Naive B cell (primary cell): ENCODE measurements at places on chromosomes 6 and 20.
A peak's percentile ranks its signal among the peaks of the same experiment; 100 is the strongest.

- no peak for DNase-seq
These were observed 8.7 kb upstream of the OSER1 start for GRCh38 chr20:44219170-44219730.

- DNase-seq = no peak
These were observed 198.5 kb downstream of the TBXT start for GRCh38 chr6:165969184-165969583.

DNA sequence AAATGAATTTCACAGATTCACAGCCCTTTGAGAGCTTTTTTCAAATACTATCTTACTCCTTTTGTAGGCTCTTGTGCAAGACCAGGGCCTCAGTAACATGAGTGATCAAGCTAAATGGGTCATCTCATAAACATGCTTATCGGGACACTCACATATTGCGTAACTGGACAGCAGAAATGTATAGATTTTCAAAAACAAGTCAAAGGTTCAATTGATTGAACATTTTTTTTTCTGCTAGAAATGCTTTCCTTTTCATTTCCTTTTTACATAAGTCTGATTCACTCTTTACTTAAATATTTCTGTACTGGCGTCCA, 8.7 kb upstream of the SALL4 start:
- DNase-seq = no peak

GRCh38 chr6:105992315-105992961, 93.7 kb upstream of the PRDM1 start:
- DNase-seq = peak; percentile 90

- no peak for DNase-seq
These were observed 266.0 kb upstream of the SOX4 start for GRCh38 chr6:21327326-21328112.

- peak; percentile 46 for DNase-seq
These were observed 288.3 kb downstream of the NRN1 start for GRCh38 chr6:5718231-5718947.

DNA sequence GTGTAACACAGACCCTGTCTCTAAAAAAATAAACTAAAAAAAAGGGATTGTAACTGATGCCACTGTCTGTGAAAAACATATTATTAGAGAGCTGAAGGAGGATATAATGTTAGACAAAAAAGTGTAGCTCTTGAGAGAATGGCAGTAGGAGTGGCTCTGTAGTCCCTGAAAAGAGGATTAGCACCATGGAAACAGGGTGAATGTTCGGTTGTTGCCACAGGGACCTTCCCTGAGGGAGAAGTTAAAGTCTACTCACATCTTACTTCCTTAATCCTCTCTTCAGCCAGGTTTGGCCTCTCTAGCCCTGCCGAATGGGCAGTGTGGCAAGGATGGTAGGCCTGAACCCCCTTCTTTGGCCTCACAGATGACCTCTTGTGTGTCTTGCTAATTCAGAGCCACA, 12.1 kb downstream of the SCAND1 start:
- DNase-seq = no peak

DNA sequence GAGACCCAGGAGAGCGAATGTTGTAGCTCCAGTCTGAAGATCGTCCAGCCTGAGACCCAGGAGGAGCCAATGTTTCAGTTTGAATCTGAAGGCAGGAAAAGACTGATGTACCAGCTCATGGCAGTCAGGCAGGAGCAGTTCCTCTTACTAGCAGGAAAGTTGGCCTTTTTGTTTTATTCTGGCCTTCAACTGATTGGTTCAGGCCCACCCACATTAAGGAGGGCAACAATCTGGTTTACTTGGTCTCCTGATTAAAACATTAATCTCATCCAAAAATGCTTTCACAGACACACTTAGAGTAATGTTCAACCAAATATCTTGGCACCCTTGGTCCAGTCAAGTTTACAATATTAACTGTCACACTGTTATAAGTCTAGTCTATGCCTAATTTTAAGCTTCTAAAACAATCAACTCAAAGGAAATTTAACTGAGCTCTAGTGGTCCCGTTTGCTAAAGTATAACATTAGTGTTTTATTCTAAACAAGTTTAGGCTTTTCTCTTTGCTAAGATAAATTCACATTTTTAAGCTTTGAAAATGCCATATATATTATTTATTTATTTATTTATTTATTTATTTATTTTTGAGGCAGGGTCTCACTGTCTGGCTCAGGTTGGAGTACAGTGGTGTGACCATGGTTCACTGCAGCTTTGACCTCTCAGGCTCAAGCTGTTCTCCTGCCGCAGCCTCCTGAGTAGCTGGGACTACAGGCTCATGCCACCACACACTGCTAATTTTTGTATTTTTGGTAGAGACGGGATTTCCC, 275.5 kb upstream of the SLC35B3 start:
- DNase-seq = no peak

- no peak for DNase-seq
These were observed 139.7 kb downstream of the CDC5L start for GRCh38 chr6:44527181-44527580.

DNA sequence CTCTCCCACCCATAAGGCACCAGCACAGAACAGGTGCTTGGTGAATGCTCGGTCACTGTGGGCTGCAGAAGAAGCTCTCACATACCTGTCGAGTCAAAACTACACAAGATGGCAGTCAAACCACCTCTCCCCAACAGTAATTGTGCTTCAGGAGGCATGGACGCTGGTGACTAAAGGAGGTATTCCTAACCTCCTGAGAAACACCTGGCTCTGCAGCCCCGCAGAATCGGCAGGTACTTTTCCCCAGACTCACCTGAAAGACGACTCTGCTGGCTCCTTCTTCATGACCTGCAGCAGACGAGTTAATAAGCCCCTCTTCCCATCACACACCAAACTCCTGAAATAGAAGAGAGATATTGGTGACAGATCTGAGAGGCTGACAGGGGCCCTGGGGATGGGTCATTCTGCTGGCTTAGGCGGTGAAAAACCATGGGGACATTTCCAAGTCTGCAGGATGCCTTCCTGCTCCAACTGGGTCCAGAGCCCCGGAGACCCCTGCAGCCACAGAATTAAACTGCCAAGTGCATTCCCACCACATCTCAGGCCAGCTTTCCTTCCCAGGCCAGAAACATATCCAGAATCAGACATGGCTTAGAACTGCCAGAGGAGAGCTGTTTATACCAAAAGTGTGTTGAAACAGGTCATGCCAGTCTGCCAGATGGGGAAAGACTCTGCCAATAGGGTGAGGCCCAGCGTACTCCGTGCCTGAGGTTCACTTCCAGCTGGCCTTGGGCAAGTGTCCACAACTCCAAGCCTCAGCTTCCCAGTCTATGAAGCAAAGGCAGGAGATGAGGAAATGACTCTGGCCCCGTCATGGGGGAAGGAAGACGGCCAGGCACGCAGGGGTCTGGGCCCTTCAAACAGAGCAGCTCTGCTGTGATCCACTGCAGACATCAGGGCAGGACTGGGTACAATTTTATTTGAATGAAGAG, 53.0 kb downstream of the MYH7B start:
- DNase-seq = no peak

- no peak for DNase-seq
These were observed 294.8 kb downstream of the PTPRK start for GRCh38 chr6:128225612-128226011.

GRCh38 chr6:43878823-43879495, 108.9 kb downstream of the VEGFA start:
- DNase-seq = no peak

GRCh38 chr6:19731282-19731681, 105.9 kb upstream of the ID4 start:
- no peak for DNase-seq

- no peak for DNase-seq
These were observed 14.9 kb upstream of the CCN5 start for GRCh38 chr20:44700306-44700705.

DNA sequence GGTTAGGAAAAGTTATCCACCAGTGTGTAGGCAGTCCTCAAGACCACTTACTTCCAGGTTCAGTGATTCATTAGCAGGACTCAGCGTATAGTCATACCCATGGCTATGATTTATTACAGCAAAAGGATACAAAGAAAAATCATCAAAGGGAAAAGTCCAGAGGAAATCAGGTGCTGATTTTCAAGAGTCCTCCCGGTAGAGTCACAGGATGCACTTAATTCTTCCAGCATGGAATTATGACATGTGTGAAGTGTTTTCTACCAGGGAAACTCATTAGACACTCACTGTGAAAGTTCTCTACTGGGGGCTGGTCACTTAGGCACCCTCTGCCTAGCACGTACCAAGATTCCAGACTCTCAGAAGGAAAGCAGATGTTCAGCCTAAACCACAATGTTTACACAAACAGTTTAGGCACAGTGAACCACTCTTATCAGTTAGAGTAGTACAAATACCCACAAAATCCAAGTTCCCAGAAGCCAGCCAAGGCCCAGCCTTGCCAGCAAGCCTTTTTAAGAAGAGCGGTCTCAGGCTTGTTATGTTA, 10.2 kb downstream of the WFDC3 start:
- DNase-seq = no peak

DNA sequence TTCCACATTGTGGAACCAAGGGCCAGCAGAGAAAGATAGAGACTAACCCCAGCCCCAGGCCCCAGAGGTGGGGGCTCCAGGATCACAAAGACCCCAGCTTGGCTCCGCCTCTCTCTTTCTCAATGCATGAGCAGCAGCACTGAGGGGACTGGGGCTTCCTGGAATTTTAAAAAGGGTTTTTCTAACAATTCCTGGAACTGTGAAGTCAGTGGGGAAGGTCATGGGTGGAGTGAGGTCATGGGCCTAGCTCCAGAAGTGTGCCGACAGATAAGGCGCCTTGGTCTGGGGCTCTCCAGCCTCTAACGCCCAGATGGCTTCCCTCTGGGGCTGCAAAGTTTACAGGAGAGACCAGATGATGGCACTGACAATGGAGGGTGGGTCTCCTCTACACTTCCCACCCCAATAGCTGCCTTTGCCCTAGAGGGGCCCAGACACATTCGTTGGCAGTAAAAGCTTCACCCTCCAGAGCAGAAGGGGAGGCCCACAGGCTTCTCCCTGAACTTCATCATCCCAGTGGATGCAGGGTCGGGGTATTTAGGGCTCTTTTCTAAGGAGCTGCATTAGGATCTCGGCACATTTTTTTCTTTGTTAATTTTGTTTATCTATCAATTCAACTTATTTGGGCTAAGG, 46.9 kb upstream of the CD93 start:
- no peak for DNase-seq

DNA sequence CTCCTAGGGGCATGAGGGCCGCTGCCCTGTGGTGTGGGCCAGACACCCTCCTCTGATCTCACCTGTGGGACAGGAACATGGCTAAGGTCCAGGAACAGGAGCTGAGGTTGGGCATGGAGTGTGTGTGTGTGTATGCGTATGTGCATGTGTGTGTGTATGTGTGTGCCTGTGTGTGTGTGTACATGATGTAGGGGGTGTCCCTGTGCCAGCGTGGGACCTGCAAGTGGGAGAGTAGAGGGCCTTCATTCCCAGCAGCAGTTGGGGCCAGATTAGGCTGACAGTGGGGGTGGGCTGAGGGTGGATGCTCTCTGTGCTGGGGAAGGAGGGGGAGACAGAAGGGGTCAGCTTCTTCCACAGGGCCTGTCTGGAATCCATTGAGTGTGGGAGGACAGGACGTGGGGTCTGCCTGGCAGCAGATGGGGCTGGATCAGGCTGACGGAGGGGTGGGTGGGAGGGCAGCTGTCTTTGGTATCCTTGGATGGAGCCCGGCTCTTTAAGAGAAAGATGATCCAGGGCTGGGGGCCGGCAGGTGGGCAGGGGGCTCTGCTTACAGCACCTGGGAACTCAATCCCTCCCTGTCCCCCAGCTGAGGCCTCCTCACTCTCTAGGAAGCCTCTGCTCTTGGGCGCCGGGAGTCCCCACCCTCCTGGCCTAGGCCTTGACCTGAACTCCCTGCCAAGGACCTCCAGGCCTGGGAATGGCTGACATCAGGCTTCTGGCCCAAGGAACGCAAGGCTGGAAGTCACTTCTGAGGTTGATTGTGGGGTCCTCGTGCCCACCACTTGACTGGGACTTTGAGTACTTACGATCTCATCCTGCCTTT, 44.0 kb downstream of the SPDEF start:
- DNase-seq = no peak

- no peak for DNase-seq
These were observed 62.2 kb downstream of the ARFGEF2 start for GRCh38 chr20:48983423-48984400.

DNA sequence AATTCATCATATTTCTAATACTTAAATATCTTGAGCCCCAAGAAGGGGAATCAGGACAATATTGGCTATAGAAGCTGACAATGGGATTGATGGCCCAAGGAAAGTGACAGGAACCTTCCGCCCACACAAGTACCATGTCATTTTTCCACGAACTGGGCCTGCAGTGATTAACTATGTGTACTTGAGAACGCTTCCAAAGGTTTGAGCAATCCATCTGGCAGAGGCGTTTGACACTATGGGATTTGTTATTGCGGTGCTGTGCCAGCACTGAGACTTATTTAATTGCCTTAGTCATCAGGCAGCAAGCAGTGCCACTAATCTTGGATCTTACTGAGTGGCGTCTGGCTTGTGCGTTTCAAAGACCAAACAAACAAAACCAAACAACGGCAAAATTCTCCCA, 135.6 kb upstream of the UST start:
- no peak for DNase-seq

- no peak for DNase-seq
These were observed 193.0 kb upstream of the SGK1 start for GRCh38 chr6:134510920-134511319.

- no peak for DNase-seq
These were observed 29.6 kb downstream of the SPATA2 start for GRCh38 chr20:49885558-49886332.

- DNase-seq = no peak
These were observed 96.9 kb upstream of the ADTRP start for GRCh38 chr6:11875325-11876109.

GRCh38 chr6:23091795-23092194, 522.4 kb downstream of the HDGFL1 start:
- DNase-seq = no peak

- DNase-seq = no peak
These were observed 183.4 kb upstream of the FBXL4 start for GRCh38 chr6:99130897-99131873.

GRCh38 chr6:26422329-26422728, 18.0 kb upstream of the BTN3A3 start:
- DNase-seq = no peak

- no peak for DNase-seq
These were observed 111.2 kb upstream of the PTPN1 start for GRCh38 chr20:50398821-50399554.

- no peak for DNase-seq
These were observed 1024.3 kb upstream of the EPHA7 start for GRCh38 chr6:94443701-94444100.

DNA sequence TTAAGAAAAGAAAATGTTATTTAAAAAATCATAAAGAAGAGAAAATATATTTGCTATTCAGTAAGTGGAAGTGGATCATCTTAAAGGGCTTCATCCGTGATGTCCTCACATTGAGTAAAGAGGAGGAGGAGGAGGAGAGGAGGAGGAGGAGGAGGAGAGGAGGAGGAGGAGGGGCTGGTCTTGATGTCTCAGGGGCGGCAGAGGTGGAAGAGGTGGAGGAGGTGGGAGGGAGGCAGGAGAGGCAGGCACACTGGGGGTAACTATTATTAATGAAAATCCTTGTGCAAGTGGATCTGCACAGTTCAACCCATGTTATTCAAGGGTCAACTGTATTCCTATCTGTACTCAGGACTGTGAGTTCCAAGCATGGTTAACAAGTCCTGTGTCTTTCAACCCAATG, 47.0 kb upstream of the EDN1 start:
- no peak for DNase-seq
